NCI-H1092 treated with DMSO at 0.1 percent for 48 hours (cell line): ENCODE measurements at places on chromosomes 1 and 21.
A peak's percentile ranks its signal among the peaks of the same experiment; 100 is the strongest.

- no peak for DNase-seq
These were observed 46.0 kb upstream of the OLIG2 start for GRCh38 chr21:32979598-32980268.

DNA sequence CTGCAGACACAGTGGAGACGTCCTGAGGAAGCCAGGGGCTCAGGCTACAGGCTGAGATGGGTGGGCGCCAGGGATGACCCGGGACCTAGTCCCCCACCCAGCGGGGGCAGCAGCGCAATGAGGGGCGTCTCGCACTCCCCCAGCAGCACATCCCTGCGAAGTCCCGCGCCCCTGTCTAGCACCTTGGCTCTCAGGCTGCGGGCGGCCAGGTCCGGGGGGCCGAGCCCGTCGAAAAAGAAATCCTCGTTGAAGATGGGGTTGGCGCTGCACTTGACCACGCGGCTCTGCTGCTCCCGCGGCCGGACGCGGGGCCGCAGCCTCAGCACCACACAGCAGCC is 1.8 kb downstream of the C2CD4D start:
- no peak for DNase-seq

DNA sequence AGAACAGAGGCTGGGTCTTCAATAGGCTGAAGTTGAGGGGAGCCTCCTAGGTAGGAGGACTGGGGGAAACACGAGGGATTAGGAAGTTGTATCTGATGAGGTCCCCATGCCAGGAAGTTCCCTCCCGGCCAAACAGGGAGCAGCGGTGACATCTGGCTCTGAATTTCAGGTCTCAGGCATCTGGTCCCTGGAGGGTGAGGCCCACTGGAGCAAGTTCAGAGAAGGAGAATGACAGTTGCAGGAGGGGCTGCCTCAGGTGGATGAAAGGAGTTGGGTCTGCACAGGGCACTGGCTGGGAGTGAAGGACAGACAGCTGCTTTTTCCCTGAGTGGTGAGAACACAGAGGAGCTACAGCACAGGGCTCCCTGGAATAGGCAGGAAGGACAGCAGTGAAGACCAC is 9.1 kb downstream of the TMEM9 start:
- DNase-seq = no peak

DNA sequence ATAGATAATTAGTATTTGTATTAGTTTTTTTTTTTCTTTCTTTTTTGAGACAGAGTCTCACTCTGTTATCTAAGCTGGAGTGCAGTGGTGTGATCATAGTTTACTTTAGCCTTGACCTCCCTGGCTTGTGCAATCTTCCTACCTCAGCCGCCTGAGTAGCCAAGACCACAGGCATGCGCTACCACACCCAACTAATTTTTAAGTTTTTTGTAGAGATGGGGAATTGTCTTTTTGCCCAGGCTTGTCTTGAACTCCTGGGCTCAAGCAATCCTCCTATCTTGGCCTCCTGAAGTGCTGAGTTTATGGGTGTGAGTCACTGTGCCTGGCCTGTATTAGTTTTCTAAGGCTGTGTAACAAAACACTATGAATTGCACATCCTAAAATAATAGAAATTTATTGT is 58.3 kb downstream of the MSH4 start:
- no peak for DNase-seq

DNA sequence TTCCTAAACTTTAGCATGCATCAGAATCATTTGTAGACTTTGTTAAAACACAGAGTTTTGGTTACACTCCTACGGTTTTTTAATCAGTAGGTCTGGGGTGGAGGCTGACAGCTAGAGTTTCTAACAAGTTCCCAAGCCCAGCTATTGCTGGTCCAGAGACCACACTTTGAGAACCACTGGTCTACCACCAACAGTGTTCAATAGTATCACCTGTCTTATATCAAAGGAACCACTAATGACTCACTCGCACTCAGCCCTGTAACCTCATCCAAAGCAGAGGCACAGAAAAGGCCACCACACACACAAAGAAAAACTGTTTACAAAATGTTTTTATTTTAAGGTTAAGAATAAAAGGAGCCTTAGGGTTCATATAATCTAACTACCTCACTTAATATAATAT is 68.7 kb downstream of the HIVEP3 start:
- DNase-seq = no peak

DNA sequence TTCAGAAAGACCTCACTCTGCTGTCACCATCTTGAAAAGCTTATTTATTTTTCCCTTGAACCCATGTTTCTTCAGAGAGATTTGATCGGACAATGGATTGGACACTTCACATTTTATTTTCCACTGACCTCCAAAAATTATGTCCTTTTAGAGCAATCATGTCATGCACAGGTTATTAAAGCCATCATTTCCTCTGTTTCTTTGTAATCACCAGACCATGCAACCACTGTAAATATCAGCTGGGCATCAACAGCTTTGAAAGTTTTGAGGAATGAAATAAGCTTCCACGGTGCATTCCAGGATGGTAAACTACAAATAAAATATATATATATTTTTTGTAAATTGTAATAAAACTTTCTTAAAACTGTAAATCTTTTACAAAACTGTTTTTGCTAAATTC is 144.1 kb upstream of the ADAMTS5 start:
- no peak for DNase-seq

DNA sequence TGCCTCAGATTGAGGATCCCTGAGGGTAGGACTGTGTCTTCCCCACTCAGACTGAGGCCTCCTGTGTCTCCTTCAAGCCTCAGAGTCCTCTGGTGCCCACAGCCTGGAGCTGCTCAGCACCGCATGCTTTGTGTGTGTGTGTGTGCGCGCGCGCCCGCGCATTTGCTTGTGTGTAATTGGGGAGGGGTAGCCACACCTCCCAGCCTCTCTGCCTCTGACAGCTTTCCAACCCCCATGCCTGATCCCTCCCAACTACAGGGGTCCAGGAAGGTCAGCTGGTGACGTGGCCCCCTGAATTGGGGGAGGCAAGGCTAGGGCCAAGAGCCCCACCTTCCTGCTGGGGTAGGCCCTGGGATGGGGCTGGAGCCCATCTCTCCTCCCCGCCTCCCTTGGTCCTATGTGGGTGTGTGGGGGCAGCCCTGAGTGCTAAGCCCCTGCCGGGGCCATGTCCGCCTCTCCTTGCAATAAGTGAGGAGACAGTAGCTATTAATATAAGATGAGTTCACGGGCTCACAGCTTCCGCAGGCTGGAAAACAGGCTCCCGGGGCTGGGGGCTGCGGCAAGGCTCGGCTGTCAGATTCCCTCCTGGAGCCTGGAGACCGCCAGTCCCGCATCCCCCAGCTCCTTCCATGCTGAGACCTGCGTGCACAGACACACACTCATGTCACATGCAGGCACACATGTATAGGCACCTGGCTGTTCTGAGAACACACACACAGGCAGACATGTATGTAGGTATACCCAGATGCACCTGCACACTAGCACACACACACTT is 7.0 kb downstream of the GPR3 start:
- no peak for DNase-seq

- DNase-seq = no peak
These were observed 86.4 kb downstream of the BCAR3 start for GRCh38 chr1:93595266-93595665.

DNA sequence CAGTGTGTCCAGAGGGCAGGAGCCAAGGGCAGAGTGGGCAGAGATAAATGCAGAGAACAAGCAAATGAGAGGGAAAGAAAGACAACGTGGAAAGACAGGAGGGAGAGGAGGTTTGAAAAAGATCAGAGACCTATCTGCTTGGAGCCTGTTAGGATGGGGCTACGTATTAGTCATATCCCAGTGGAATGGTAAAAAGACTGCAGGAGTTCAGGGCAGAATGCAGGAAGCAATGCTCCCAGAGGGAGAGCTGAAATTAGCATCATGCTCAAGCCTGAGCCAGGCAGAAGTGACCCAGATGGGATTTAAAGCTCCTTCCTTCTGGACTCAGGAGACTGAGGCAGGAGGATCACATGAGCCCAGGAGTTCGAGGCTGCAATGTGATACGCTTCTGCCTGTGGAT is 261.3 kb upstream of the CHRM3 start:
- DNase-seq = no peak

GRCh38 chr1:20233394-20233793 is 47.1 kb upstream of the PLA2G2C start:
- peak; percentile 61 for DNase-seq
